Fibroblast of skin of right quadriceps (primary cell): ENCODE measurements at places on chromosomes 4 and X.

- DNase-seq: no peak
Observed at GRCh38 chr4:7422151-7422897, 12.4 kb downstream of the PSAPL1 start.

- no peak for DNase-seq
Observed at GRCh38 chr4:118268780-118269179, 84.0 kb downstream of the PRSS12 start.

- peak; percentile 41 for DNase-seq
Observed at GRCh38 chrX:16488959-16489358, 161.0 kb upstream of the S100G start.

- peak; percentile 17 for DNase-seq
Observed at GRCh38 chr4:184097241-184097605, 120.5 kb downstream of the ENPP6 start.

- DNase-seq: no peak
Observed at GRCh38 chr4:108415389-108415788, 205.0 kb upstream of the RPL34 start.

GRCh38 chr4:48027653-48028052 lies 11.1 kb downstream of the NIPAL1 start:
- no peak for DNase-seq

- no peak for DNase-seq
Observed at GRCh38 chr4:119242417-119242816, 29.9 kb downstream of the USP53 start.

DNA sequence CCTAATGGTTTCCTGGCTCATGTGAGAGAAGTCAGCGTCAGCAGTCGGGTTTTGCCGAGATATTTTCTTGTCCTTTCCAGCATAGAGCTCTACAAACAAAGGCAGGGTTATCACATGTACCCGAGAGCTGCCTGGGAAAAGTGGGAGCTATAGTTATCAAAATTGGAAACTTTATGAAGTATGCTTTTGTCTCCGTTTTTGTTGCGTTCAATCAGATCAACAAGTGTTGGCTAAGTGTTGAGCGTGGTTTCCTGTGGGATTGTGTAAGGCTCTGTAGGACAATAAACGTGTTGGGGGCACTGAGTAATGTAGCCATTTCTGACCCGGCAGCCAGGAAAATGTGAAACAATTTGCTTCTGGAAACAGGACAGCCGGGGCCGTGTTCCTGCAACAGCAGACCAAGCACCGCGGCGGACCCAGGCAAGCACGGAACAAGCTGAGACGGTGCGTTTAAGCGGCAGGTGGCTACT lies at the start of gene BMX:
Gene BMX (plus strand): TSS at position 311 of the 470 bp plus-strand sequence. CDS start 7,547 bp downstream, outside the sequence.
- DNase-seq: no peak

DNA sequence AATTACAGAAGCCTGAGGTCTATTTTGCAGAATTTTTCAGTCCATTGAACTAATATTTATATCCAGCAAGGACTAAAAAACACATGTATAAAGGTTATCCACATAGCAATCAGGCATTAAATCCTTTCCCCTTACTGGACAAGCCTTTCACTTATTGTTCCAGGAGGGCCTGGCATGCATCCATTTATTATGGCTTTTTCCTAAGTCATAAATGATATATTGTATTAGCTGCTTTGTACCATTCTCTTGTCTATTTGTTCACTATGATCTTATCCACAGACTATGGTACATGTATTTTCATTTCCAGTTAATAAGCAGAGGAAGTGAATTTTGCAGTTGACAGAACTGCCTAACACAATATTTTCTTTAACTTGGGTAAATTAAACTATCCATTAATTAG lies 105.4 kb upstream of the ANK2 start:
- no peak for DNase-seq
